Chondrocyte (in vitro differentiated cells): ENCODE measurements at places on chromosomes 12 and 14. TPM values are rescaled to one million over a fixed set of nuclear protein-coding genes. Genes with fewer than 3 reads are reported as not detected.

SIX1 gene
- total RNA-seq = 92.0 to 204 TPM (median 94.6 TPM) in 3 replicates

ACOT4 gene
- 1.4 to 4.3 TPM (median 4.0 TPM) in 3 replicates for total RNA-seq

SYCP3 gene
- 0.05 TPM in 1 of 3 replicates, not detected in the others for total RNA-seq

VPS33A gene
- 16.9 to 21.8 TPM (median 20.2 TPM) in 3 replicates for total RNA-seq

PPP4R4 gene
- 0.22 TPM in 1 of 3 replicates, not detected in the others for total RNA-seq

NKX2-1 gene
- total RNA-seq = not detected in 3 replicates

ACVR1B gene
- 9.9 to 10.6 TPM (median 10.0 TPM) in 3 replicates for total RNA-seq

LRCOL1 gene
- not detected in 3 replicates for total RNA-seq

GRCh38 chr12:40022850-40023249, 83.0 kb downstream of the SLC2A13 start:
- H3K4me1 ChIP-seq = no peaks in the 10 kb centered on the region
- no peak overlapping the region for H3K4me3 ChIP-seq
- DNase-seq = no peak
- H3K27ac ChIP-seq = no peak overlapping the region
- no peaks in the 10 kb centered on the region for H3K27me3 ChIP-seq
- peaks cover 4% of the 10 kb centered on the region for H3K36me3 ChIP-seq

DNA sequence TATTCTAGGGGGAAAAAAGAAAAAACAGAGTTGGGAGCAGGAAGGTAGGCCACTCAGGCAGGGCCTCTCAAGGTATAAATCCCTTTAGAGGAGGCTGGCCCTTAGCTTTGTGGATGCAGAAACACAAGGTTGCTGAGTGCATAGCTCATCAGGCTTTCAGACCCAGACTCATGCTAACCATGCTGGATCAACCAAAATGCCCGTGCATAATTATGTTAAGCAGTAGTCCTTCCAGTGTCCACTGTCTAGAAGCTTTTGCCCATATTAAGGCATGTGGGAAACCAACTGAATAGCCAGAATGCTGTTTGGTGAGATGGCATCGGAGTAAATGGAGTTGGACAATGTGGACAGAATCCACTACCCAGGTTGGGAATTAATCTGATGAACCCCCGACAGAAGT, 18.9 kb downstream of the ARG2 start:
- H3K4me3 ChIP-seq = no peak overlapping the region
- H3K27ac ChIP-seq = no peak overlapping the region
- DNase-seq = no peak
- H3K36me3 ChIP-seq = peaks cover 2% of the 10 kb centered on the region
- H3K27me3 ChIP-seq = no peaks in the 10 kb centered on the region

GRCh38 chr12:123453165-123453564, 4.8 kb upstream of the SNRNP35 start:
- H3K4me3 ChIP-seq = no peak overlapping the region
- H3K27me3 ChIP-seq = no peaks in the 10 kb centered on the region
- no peaks in the 10 kb centered on the region for H3K36me3 ChIP-seq
- no peaks in the 10 kb centered on the region for H3K4me1 ChIP-seq
- no peak overlapping the region for H3K27ac ChIP-seq

GRCh38 chr12:80469681-80470080, 25.6 kb downstream of the PTPRQ start:
- H3K4me1 ChIP-seq = peaks cover 10% of the 10 kb centered on the region
- no peaks in the 10 kb centered on the region for H3K27me3 ChIP-seq
- no peak overlapping the region for H3K4me3 ChIP-seq
- no peaks in the 10 kb centered on the region for H3K36me3 ChIP-seq
- H3K27ac ChIP-seq = no peak overlapping the region
- no peak for DNase-seq

GRCh38 chr14:96281486-96281885, 25.5 kb downstream of the BDKRB1 start:
- H3K4me1 ChIP-seq = peaks cover 15% of the 10 kb centered on the region
- H3K36me3 ChIP-seq = peaks cover 12% of the 10 kb centered on the region
- no peak overlapping the region for H3K4me3 ChIP-seq
- H3K27me3 ChIP-seq = no peaks in the 10 kb centered on the region
- DNase-seq = no peak

- H3K27me3 ChIP-seq = peaks cover 4% of the 10 kb centered on the region
- H3K4me1 ChIP-seq = no peaks in the 10 kb centered on the region
- H3K27ac ChIP-seq = no peak overlapping the region
- no peak overlapping the region for H3K4me3 ChIP-seq
- DNase-seq = no peak
Measured at GRCh38 chr14:104516906-104517305, 62.7 kb upstream of the C14orf180 start.

GRCh38 chr12:13273850-13274249, 77.3 kb downstream of the EMP1 start:
- no peak overlapping the region for H3K27ac ChIP-seq
- H3K27me3 ChIP-seq = peaks cover 61% of the 10 kb centered on the region
- peaks cover 5% of the 10 kb centered on the region for H3K4me1 ChIP-seq
- DNase-seq = no peak
- no peak overlapping the region for H3K4me3 ChIP-seq

GRCh38 chr12:3097836-3098235, 20.7 kb downstream of the TSPAN9 start:
- H3K27ac ChIP-seq = peak overlapping the region; percentile 85
- peaks cover 47% of the 10 kb centered on the region for H3K4me1 ChIP-seq

- no peak overlapping the region for H3K4me3 ChIP-seq
- no peaks in the 10 kb centered on the region for H3K36me3 ChIP-seq
- no peak for DNase-seq
- H3K27me3 ChIP-seq = peaks cover 9% of the 10 kb centered on the region
- H3K27ac ChIP-seq = no peak overlapping the region
Measured at GRCh38 chr14:93655078-93655750, 133.1 kb downstream of the PRIMA1 start.

DNA sequence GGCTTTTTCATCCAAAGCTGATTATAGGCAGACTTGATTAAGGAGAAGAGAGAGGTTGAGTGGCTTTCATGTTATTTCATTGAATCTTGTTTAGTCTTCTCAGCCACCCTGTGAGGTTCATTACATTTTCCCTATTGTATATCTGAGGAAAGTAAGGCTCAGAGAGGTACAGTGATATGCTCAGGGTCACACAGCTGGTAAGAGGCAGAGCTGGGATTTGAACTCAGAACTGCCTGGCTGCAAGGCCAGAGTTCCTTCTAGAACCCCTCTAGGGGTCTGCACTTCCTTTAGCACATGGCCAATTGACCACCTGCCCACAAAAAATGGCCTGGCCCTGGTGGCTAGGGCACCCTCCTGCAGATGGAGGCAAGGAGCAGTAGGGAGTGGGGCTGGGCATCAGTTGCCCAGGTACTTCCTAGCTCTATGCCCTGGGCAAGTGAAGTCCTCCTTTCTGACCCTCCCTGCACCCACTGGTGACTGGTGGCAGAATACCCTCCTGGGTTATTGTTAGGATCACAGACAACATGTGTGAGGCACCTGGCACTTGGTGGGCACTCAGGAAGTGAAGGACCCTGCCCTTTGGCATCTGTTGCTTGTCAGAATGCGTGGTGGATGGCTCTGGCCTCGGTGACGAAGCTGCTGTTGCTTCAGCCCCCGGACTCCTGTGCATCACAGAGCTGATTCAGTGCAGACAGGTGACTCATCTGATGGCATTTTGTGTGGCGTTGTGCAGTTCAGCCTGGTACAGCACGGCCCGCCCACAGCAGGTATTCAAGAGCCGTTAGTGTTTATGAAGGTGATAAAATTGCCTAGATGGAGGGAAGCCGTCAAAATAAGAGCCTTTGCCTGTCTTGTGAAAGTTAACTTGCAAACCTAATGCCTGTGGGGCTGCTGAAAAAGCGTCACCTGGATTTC, 115.8 kb downstream of the SLC25A47 start:
- peaks cover 71% of the 10 kb centered on the region for H3K4me1 ChIP-seq
- H3K27me3 ChIP-seq = no peaks in the 10 kb centered on the region
- H3K4me3 ChIP-seq = no peak overlapping the region
- no peak for DNase-seq

GRCh38 chr14:100994756-100995330, 91.3 kb upstream of the RTL1 start:
- peaks cover 5% of the 10 kb centered on the region for H3K4me1 ChIP-seq
- H3K36me3 ChIP-seq = no peaks in the 10 kb centered on the region
- H3K27ac ChIP-seq = no peak overlapping the region
- no peak overlapping the region for H3K4me3 ChIP-seq
- no peak for DNase-seq
- H3K27me3 ChIP-seq = no peaks in the 10 kb centered on the region

DNA sequence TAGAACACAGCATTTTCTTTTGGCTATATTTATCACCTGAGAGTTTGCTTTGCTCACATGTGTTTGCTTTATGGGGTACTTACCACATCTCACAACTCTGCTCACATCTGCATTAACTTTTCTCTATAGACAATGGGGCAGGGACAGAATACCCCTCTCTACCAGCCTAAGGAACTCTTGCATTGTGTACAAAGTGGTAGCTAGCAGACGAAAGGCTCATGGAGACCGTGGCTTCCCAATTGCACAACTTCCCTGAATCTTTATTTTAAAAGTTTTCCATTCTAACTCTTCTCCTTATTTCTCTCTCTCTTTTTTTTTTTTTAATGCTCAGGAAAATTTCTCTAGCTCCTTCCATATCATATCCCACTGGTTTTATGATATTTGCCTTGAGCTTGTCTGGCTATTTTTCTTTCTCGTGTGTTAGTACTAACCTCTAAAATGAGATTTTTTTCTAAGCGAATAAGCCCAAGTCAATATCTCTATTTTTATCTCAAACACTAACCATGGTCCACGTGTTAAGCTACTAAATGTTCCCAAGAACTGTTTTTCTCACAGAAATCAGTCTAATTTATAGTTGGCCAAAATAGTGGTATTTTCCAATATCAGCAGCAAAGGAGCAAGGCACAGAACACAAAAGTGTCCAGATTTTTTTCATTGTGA, 155.2 kb downstream of the STXBP6 start:
- no peaks in the 10 kb centered on the region for H3K36me3 ChIP-seq
- H3K27ac ChIP-seq = no peak overlapping the region
- no peak overlapping the region for H3K4me3 ChIP-seq
- H3K27me3 ChIP-seq = peaks cover 2% of the 10 kb centered on the region
- peaks cover 10% of the 10 kb centered on the region for H3K4me1 ChIP-seq

- peak overlapping the region; percentile 23 for H3K4me3 ChIP-seq
- DNase-seq = no peak
- peaks cover 30% of the 10 kb centered on the region for H3K4me1 ChIP-seq
- no peaks in the 10 kb centered on the region for H3K36me3 ChIP-seq
- no peaks in the 10 kb centered on the region for H3K27me3 ChIP-seq
- H3K27ac ChIP-seq = peak overlapping the region; percentile 92
Measured at GRCh38 chr12:18383203-18383602, 121.9 kb downstream of the PIK3C2G start.

DNA sequence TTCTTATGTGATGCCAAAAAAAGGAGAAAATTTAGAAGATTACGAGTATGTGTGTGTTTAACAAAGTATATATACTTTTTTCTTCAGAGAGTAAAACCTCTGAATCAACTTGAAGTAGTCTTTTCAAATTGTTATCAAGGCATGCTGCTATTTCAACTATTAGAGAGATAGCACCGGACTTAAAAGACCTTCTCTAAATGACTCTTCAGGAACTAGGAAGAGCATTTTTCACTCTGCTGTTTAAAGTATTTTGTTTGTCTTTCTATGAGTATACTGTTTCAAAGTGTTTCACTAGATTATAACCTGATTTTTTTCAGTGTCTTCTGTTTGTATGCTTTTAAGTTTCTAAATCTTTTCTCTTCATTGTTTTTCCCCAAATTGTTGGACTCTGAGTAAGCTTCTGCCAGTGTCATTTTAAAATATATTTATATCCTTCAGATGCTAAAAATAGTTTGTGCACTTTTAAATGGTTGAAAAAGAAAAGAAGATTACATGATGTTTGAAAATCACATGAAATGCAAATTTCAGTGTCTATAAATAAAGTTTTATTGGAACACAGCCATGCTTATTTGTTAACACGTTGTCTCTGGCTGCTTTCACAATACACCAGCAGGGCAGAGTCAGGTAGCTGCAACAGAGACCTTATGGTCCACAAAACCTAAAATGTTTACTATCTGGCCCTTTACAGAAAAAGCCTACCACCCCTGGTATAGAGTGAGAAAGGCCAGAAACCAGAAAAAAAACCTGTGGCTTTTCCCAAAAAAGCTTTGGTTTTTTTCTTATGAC, 21.3 kb downstream of the CRADD start:
- DNase-seq = no peak
- H3K27me3 ChIP-seq = no peaks in the 10 kb centered on the region
- H3K4me3 ChIP-seq = no peak overlapping the region
- no peaks in the 10 kb centered on the region for H3K36me3 ChIP-seq
- peaks cover 27% of the 10 kb centered on the region for H3K4me1 ChIP-seq
- H3K27ac ChIP-seq = peak overlapping the region; percentile 71

- no peak overlapping the region for H3K27ac ChIP-seq
- peaks cover 7% of the 10 kb centered on the region for H3K4me1 ChIP-seq
- peaks cover 38% of the 10 kb centered on the region for H3K36me3 ChIP-seq
- no peak for DNase-seq
Measured at GRCh38 chr14:89165189-89166181, 251.5 kb downstream of the FOXN3 start.

DNA sequence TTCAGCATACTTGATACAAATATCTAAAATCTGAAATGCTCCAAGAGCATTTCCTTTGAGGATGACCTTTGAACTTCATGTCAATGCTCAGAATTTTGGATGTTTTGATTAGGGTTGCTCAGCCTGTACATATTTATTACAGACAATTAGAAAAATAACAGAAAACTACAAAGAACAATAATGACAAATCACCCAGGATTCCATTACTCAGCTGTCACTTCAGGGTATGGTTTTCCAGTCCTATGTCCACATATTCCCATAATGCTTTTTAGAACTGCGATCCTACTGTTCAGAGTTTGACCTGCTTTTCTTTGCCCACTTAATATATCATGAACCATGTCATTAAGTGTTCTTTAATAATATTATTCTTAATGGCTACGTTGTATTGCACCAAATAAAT, 11.4 kb downstream of the DLGAP5 start:
- H3K4me1 ChIP-seq = peaks cover 21% of the 10 kb centered on the region
- peak overlapping the region; percentile 55 for H3K27ac ChIP-seq
- no peaks in the 10 kb centered on the region for H3K27me3 ChIP-seq

DNA sequence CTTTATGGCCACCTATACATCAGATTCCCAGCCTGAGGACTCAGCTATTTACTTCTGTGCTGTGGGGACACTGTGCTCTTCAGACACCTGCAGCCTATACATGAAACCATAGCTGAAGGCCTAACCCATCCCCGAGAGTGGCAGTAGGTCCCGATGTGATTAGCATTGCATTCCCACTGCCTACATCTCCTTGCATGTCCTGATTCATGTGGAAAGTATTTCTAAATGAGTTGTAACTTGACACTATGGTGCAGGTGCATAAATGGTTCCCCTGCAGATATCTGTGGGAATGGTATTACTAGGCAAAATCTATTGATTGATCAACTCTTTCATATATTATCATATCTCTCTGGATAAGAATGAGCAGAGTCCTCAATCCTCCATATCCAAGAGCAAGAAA, 433.5 kb downstream of the DAD1 start:
- H3K4me1 ChIP-seq = no peaks in the 10 kb centered on the region
- peaks cover 2% of the 10 kb centered on the region for H3K36me3 ChIP-seq
- peaks cover 21% of the 10 kb centered on the region for H3K27me3 ChIP-seq
- no peak for DNase-seq
- H3K27ac ChIP-seq = no peak overlapping the region
- no peak overlapping the region for H3K4me3 ChIP-seq

GRCh38 chr14:103074729-103075367, 9.2 kb upstream of the LBHD2 start:
- no peak overlapping the region for H3K4me3 ChIP-seq
- peak; percentile 91 for DNase-seq
- peaks cover 14% of the 10 kb centered on the region for H3K4me1 ChIP-seq
- peak overlapping the region; percentile 22 for H3K27ac ChIP-seq
- H3K36me3 ChIP-seq = no peaks in the 10 kb centered on the region
